B cell (primary cell): ENCODE measurements at places on chromosomes 12 and 14.

- DNase-seq = no peak
Measured at GRCh38 chr12:111822886-111823285, 19.1 kb upstream of the MAPKAPK5 start.

DNA sequence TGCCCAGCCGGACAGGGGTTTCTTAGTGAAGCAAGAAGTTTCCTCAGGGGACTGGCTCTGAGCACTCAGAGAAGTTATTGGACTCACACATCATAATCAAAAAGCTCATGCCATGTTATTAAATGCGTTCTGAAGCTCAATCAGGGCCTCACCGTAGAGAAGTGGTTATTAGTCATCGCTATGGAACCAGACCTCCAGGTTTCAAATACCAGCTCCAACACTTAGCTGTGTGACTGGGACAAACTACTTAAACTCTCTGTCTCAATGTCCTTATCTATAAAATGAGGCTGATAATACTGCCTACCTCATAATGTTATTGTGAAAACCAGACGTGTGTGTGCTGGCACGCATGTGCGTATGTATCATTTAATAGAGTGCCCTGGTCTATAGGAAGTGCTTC is 7.3 kb downstream of the STAT6 start:
- peak; percentile 10 for DNase-seq

- DNase-seq = peak; percentile 64
Measured at GRCh38 chr14:75223664-75224154, 47.3 kb upstream of the TMED10 start.

DNA sequence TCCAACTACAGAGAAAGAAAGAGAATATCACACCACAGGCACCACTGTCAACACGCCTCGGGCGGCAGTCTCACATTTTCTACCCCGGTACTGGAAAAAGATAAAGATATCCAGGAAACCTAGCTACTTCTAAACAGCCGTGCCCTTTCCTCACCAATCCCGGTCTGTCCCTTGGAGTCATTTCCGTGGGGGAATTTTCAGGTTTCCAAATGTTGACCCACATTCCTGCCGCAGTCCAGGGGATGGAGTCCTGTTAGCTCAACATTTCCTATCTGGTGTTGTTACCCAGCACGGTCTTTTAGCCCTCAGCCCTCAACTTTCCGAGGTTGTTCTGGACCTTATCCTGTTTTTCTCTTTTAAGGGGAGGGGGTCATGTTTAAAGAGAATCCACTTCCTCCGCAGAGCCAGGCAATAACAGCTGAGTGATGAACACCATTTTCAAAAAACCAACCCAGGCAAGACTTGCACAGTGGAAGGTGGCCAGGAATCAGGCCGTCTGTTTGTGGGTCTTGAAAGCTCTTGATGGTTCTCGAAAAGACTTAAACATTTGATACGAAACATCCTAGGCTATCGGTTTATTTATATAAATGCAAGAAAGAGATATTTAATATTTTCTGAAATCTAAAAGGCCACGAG is 4.6 kb downstream of the SSH1 start:
- DNase-seq = no peak

DNA sequence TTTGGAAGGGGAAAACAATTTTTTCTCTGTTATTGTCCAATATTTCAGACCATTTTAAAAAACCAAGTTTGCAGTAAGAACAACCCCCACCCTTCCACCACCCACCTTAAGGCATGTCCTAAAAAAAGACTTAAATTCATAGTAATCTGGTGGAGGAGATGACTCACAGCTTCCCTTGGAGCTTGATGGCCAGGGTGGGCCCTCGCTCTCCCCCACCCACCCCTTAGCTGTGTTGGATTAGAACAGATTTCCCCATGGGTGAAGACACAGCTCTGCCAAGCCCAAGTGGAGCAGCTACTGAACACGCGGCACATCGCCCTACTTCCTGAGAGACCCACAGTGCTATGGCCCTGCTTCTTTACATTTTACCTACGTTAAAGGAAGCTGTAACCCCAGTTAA is 140.3 kb downstream of the GCH1 start:
- DNase-seq = no peak

GRCh38 chr12:132476038-132476414 is 13.9 kb upstream of the FBRSL1 start:
- no peak for DNase-seq

GRCh38 chr12:43098766-43099550 is 453.0 kb downstream of the ADAMTS20 start:
- no peak for DNase-seq

DNA sequence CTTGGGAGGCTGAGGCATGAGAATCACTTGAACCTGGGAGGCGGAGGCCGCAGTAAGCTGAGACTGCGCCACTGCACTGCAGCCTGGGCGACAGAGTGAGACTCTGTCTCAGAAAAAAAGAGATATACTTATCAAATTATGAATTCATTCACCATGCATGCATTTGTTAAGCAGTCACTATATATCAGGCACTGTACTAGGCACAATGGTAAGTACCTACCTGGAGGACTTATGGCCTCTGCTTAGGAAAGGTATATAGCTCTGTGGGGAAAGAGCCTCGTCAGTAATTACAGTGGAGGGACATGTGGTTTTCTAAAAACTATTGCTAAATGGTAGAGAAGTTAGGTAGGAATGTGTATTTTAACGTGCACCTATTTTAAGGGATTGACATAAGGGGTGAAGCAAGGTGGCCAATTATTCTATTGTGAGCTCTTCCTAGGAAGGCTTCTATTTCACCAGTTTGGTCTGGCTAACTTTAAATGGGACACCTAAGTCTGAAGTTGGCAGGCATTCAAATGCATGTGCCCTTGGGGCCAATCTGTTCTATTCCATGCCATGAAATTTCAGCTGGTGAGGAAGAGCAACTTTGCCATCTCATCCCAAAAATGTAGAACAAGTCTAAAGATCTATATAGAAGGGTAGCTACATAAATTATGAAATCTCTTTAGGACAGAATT is 15.0 kb downstream of the TCP11L2 start:
- DNase-seq = no peak

- peak; percentile 16 for DNase-seq
Measured at GRCh38 chr14:20791187-20791586, 10.1 kb downstream of the RNASE6 start.

GRCh38 chr12:109864916-109865315 is 15.4 kb downstream of the GLTP start:
- no peak for DNase-seq

- no peak for DNase-seq
Measured at GRCh38 chr14:29085546-29085945, 319.0 kb downstream of the FOXG1 start.

DNA sequence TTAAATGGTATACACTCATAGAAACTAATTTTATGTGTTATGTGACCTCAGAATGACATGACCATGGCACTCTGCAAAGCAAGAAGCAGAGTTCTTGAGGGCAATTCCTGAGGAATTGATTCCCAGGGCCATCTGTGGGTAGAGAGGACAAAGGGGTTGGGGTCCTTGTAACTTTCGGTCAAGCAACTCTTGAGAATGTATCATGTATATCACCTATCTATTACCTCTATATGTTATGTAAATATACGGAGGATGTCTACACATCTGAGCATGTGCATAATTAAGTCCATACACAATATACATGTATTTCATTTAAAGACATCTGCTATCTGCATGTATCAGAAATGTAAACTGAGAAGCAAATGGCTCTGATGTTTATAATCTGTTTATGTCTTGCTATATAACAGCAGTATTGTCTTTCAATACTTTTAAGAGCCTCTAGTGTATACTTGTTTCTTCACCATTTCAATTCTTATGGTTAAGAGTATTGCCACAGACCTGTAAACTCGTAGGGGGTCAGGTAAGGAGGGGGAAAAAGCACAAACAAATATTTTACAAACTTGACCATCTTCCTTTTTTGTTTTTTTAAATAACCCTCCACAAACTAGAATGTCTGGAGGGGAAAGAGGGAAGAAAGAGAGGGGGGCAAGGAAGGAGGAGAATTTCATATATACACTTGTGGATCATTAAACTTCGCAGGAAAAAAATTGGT is 4.5 kb downstream of the FOXA1 start:
- DNase-seq = no peak

GRCh38 chr12:93626160-93626559 is 51.0 kb upstream of the CRADD start:
- no peak for DNase-seq

GRCh38 chr12:108097160-108097911 is 31.8 kb upstream of the WSCD2 start:
- no peak for DNase-seq

- no peak for DNase-seq
Measured at GRCh38 chr12:44088647-44089046, 252.8 kb downstream of the TMEM117 start.

DNA sequence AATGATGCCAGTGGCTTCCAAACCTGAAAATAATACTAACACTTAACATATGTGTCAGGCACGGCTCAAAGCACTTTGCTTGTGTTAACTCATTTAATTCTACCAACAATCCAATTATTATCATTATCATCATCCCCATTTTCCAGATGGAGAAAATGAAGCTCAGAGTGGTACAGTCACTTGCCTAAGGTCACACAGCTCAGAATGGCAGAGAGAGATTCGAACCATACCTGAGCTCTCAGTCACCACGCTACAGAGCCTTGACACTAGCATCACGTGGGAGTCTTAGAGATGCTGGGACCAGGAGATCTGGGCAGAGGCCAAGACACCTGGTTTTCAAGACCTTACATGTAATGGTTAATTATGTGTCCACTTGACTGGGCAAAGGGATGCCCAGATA is 34.2 kb downstream of the DHX37 start:
- no peak for DNase-seq

- no peak for DNase-seq
Measured at GRCh38 chr14:104505085-104506074, 74.2 kb upstream of the C14orf180 start.

GRCh38 chr12:131677699-131678098 is 33.2 kb upstream of the SFSWAP start:
- DNase-seq = no peak

DNA sequence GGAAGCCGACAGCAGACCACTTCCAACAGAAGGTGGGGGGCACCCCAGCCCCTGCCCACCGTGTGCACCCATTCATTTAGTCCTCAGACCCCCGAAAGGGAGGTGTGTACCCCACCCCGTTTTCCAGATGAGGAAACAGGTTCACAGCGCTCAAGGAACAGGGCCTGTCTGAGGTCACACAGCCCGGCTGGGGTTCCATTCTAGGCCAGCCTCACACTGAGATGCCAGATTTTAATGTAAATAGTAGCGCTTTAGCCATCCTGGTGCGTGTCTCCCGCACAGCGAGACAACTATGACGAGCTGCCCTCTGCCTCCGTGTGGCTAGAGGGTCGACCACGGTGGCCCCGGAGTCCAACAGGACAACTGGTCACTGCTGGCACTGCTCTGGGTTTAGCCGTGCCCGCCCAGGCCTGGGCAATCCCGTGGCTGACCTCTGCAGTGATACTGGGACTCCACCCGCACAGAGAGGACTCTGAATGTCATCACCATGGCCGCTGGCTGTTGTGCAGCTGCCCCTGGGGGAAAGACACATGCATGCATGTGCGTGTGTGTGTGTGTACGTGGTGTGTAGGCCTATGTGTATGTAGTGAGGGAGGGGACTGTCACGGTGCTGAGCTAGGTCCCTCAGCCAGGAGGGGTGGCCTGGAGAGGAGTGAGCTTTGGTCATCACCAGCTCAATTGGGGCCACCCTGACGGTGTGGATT is 31.6 kb downstream of the BEGAIN start:
- DNase-seq = no peak

- DNase-seq = no peak
Measured at GRCh38 chr14:104086661-104087461, 1.4 kb downstream of the ASPG start.

DNA sequence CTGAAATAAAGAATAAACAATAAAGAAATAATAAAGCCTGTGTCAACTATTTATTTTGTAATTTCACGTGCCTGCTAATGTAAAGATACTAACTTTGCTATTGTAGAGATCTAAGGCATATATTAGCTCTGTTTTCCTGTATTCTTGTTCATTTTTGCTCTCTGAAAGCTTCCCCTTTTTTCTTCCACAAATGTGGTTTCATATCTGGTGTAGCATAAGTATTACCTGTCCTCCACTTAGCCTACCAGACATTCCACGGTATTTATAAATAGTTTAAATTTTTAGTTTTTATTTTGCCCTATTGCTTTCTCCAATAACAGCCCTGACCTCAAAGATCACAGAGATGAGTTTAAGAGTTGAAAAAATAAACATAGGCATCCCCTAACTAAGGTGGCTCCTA is 92.6 kb upstream of the ATP2B1 start:
- DNase-seq = peak; percentile 47

DNA sequence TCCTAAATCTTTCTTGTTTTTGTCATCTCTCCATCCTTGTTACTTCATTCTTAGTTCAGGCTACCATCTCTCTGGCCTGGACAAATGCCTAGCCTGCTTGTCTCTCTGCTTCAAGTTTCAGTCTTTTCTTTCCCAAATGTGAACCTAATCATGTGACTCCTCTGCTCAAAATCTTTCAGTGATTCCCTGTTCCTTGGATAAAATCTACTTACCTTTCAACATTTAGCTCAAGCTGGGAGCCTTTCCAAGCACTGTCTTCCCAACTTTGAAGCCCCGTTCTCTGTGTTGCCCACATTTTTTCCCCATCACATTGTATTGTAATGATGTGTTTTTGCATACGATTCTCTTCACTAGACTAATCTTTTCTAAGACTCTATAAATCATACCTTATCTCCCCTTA is 24.7 kb downstream of the SLC7A8 start:
- DNase-seq = no peak

GRCh38 chr12:1618489-1618888 is 10.5 kb upstream of the WNT5B start:
- no peak for DNase-seq

DNA sequence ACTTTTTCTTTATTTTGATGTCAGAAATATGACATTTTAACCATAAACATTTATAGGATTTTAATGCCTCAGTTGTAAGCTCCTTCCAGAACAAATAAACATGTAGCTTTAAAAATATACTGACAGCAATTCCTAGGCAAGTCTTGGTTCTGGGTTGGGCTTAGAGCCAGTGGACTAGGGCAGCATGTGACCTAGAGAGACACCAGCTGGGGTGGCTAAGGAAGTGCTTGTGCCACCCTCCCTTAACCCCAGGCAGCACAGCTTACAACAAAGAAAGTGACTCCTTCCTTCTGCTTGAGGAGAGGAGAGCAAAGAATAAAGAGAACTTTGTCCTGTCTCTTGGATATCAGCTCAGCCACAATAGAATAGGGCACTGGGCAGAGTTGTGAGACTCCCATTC is 61.6 kb upstream of the KTN1 start:
- no peak for DNase-seq

DNA sequence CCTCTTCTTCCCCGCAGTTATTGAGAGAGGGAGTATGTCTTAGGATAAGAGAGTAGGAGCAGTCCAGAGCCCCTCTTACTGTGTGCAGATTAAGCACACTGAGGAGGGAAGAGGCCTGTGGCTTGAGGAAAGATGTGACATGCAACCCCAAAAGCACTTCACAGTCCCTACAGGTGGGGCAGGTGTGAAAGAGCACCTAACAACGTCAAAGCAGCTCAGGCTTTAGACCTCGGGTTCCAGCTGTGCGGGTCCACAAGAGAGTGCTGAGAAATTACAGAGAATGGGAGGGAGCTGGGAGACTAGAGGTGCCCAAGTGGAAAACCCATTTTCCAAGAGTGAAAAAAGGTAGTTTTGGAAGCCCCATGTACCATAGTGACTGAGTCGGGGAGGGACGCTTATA is 127.6 kb downstream of the SLC25A47 start:
- no peak for DNase-seq

- DNase-seq = no peak
Measured at GRCh38 chr14:97513891-97514290, 716.7 kb downstream of the VRK1 start.
